ENCODE measurements at places on chromosomes 13 and 19. TPM values are rescaled to one million over a fixed set of nuclear protein-coding genes. Genes with fewer than 3 reads are reported as not detected.
A peak's percentile ranks its signal among the peaks of the same experiment; 100 is the strongest.

DNA sequence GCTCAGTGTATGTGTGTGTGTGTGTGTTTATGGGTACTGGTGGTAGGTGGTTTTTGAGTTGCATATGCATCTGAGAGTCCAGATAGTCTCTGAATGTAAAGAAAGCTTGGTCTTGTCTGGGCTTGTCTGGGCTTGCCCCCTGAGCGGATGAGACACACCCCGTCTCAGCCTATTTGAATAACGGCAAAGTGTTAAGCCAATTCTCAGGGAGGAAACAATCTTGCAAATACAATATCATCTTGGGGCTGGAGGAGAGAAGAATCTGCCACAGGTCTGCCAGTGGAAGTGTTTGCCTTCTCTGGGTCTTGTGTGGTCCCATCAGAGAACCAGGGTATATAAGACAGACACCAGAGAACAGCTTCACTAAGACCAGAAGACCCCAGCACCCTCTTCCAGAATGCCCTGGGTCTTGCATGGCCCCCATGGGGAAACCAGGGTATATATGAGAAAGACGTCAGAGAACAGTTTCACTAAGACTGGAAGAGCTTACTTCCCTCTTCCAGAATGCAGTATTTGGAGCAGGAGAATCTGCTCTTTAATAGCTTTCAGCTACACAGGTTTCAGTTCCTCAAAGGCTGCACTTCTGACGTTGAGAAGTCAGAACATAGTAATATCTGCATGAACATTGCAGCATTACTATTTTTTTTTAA, 13.3 kb downstream of the CD70 start:
- no peak overlapping the region for H3K27ac ChIP-seq
- no peak for DNase-seq
- H3K4me1 ChIP-seq: no peaks in the 10 kb centered on the region
- no peaks in the 10 kb centered on the region for H3K36me3 ChIP-seq
- H3K27me3 ChIP-seq: peaks cover 8% of the 10 kb centered on the region

DNA sequence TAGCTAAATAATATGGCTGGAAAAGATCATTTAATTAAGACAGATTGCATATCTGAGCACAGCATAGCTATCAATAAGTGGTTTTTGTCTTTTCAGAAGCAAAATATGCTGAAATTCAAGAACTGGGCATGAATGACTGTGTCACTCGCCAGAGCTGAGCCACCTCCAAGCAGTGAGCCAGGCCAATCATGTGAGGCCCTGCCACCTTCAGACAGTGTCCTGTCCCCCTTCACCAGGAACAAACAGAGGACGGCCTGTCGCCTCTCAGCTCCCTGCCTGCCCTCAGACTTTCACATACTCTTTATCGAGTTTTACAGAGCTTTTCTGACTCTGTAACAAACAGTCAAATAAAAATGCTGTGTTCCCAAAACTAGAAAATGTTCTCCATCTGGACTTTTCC, 171.0 kb upstream of the TSC22D1 start:
- no peak for DNase-seq
- H3K4me3 ChIP-seq: no peak overlapping the region
- H3K36me3 ChIP-seq: peaks cover 9% of the 10 kb centered on the region

- peaks cover 8% of the 10 kb centered on the region for H3K27me3 ChIP-seq
- H3K36me3 ChIP-seq: no peaks in the 10 kb centered on the region
- DNase-seq: no peak
- peaks cover 18% of the 10 kb centered on the region for H3K4me1 ChIP-seq
- H3K27ac ChIP-seq: no peak overlapping the region
- no peak overlapping the region for H3K4me3 ChIP-seq
Observed at GRCh38 chr13:48220981-48221685, 11.9 kb upstream of the ITM2B start.

- peak overlapping the region; percentile 53 for H3K4me3 ChIP-seq
- H3K27me3 ChIP-seq: no peaks in the 10 kb centered on the region
- H3K27ac ChIP-seq: peak overlapping the region; percentile 83
- peaks cover 31% of the 10 kb centered on the region for H3K4me1 ChIP-seq
- no peaks in the 10 kb centered on the region for H3K36me3 ChIP-seq
Observed at GRCh38 chr13:40787062-40787461, 2.3 kb upstream of the SLC25A15 start.

- no peaks in the 10 kb centered on the region for H3K36me3 ChIP-seq
- no peak for DNase-seq
- no peaks in the 10 kb centered on the region for H3K4me1 ChIP-seq
Observed at GRCh38 chr19:4365341-4365740, 22.0 kb downstream of the MPND start.

DNA sequence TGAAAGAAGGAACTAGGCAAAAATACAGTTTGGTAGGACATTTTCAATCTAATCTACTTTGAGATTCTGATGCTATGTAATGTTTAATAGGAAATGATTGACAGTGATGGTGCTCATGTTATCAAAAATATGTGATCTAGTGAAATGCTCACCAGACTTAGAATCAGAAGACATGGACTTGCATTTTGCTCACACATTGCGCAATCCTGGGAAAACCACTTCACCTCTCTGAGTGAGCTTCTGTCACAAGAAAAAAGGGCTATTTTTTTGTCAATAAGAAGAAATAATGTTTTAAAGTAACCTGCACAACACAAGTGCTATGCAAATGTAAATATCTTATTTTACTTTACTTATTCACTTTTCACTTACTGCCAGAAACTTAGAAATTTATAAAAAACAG, 380.9 kb upstream of the HTR2A start:
- H3K4me3 ChIP-seq: no peak overlapping the region
- DNase-seq: no peak
- H3K36me3 ChIP-seq: no peaks in the 10 kb centered on the region
- no peak overlapping the region for H3K27ac ChIP-seq

DNA sequence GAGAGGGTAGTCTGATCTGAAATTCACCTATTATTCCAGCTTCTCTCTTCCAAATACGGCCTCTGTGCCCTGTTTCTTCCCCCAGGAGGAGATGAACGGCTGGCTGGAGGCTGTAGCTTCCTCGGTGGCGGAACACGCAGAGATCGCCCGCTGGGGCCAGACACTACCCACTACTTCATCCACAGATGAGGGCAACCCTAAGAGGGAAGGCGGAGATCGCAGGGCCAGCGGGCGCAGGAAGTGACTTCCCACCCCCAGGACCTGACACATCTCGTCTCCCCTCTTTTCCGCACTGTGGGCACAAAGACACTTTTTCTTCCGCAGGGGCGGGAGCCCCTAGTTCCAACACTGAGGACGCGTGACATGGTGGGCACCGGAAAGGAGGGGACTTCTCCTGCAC, 1.3 kb upstream of the SHKBP1 start:
- no peak overlapping the region for H3K4me3 ChIP-seq
- no peak for DNase-seq
- peaks cover 13% of the 10 kb centered on the region for H3K4me1 ChIP-seq
- no peak overlapping the region for H3K27ac ChIP-seq
- H3K36me3 ChIP-seq: peaks cover 8% of the 10 kb centered on the region

- H3K4me1 ChIP-seq: peaks cover 61% of the 10 kb centered on the region
- H3K27ac ChIP-seq: no peak overlapping the region
- H3K27me3 ChIP-seq: no peaks in the 10 kb centered on the region
- peaks cover 27% of the 10 kb centered on the region for H3K36me3 ChIP-seq
- H3K4me3 ChIP-seq: no peak overlapping the region
Observed at GRCh38 chr13:37666036-37666435, 67.5 kb upstream of the POSTN start.

DNA sequence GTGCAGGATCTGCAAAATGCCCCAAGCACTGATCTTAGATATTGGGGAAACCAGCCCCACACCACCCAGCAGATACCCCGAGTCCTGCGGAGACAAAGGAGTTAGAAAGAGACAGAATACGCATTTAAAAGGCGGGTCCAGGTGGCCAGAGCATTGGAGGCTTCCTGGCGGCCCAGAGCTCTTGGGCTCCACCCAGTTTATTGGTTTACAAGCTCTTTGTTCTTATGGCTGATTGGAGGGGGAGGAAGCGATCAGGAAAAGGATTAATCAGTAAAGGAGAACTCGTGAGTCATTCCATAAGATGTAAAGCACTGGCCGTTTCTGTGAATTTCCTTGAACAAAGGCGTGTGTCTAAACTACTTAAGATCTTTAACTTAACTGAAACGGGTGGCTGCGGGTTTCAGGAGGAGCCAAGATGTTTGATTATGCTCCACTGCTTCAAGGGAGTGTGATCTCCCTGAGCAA, 926 bp downstream of the ZNF587 start:
- peaks cover 21% of the 10 kb centered on the region for H3K4me1 ChIP-seq
- peak overlapping the region; percentile 89 for H3K27ac ChIP-seq
- peaks cover 8% of the 10 kb centered on the region for H3K27me3 ChIP-seq
- peak overlapping the region; percentile 100 for H3K4me3 ChIP-seq

- H3K4me1 ChIP-seq: no peaks in the 10 kb centered on the region
- peaks cover 5% of the 10 kb centered on the region for H3K27me3 ChIP-seq
- H3K4me3 ChIP-seq: no peak overlapping the region
- H3K27ac ChIP-seq: no peak overlapping the region
- H3K36me3 ChIP-seq: no peaks in the 10 kb centered on the region
Observed at GRCh38 chr19:32526895-32527294, 54.1 kb upstream of the PDCD5 start.

GRCh38 chr13:48615049-48615448, 38.7 kb upstream of the CYSLTR2 start:
- no peak overlapping the region for H3K27ac ChIP-seq
- DNase-seq: no peak
- peaks cover 19% of the 10 kb centered on the region for H3K27me3 ChIP-seq
- H3K4me1 ChIP-seq: no peaks in the 10 kb centered on the region

DNA sequence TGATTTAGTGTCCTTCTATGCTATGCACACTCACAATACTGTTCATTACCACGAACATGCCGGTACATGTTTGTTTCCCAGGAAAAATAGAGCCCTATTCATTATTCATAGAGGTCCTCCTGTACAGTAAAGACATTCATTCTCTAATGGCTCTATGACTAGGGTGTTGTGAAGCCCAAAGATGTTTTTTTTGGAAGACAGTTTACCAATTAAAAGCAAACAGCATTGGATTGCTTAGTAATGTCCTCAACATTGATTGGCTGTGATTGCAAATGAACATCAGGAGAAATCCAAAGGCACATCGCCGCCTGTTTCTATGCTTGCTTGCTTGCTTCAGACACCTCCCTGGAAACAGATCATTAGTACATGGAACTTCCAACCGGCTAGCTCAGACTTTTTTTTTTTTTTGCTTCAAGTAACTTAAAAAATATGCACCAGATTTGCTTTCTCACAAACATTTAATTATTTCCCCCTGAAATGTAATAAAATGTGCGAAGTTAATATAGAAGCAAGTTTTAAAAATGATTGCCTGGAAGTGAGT, 8.8 kb upstream of the GPC6 start:
- H3K27me3 ChIP-seq: no peaks in the 10 kb centered on the region
- DNase-seq: no peak
- no peaks in the 10 kb centered on the region for H3K36me3 ChIP-seq

- peaks cover 1% of the 10 kb centered on the region for H3K27me3 ChIP-seq
- H3K36me3 ChIP-seq: peaks cover 5% of the 10 kb centered on the region
- peak overlapping the region; percentile 54 for H3K4me3 ChIP-seq
- peaks cover 51% of the 10 kb centered on the region for H3K4me1 ChIP-seq
- H3K27ac ChIP-seq: peak overlapping the region; percentile 91
- DNase-seq: peak; percentile 99
Observed at GRCh38 chr13:29861694-29862110, 11.3 kb upstream of the UBL3 start.

The CGB1 gene
- total RNA-seq: not detected

The PTH2 gene
- not detected for total RNA-seq

The LPAR6 gene
- 4.8 TPM for total RNA-seq

The SAMD1 gene
- total RNA-seq: 43.4 TPM
